ENCODE measurements at places on chromosomes 1 and 21. TPM values are rescaled to one million over a fixed set of nuclear protein-coding genes. Genes with fewer than 3 reads are reported as not detected.

CCT8 gene
- total RNA-seq = 273 TPM

CERS2 gene
- 140 TPM for total RNA-seq

SRM gene
- 75.0 TPM for total RNA-seq

ATP1A4 gene
- not detected for total RNA-seq

LORICRIN gene
- not detected for total RNA-seq

HFM1 gene
- total RNA-seq = not detected

BNIPL gene
- total RNA-seq = not detected

LEPR gene
- 6.1 TPM for total RNA-seq

GJB5 gene
- total RNA-seq = not detected

TRIM63 gene
- not detected for total RNA-seq

IL10 gene
- not detected for total RNA-seq

PHGDH gene
- total RNA-seq = 298 TPM

PODN gene
- total RNA-seq = 1.4 TPM

CPLANE2 gene
- 17.0 TPM for total RNA-seq

LRRC3 gene
- 0.29 TPM for total RNA-seq

KRTAP11-1 gene
- not detected for total RNA-seq

IVL gene
- not detected for total RNA-seq

RAB25 gene
- not detected for total RNA-seq

SPATA6 gene
- total RNA-seq = 3.0 TPM

OR10Z1 gene
- not detected for total RNA-seq

FCER1A gene
- not detected for total RNA-seq

DPT gene
- not detected for total RNA-seq

SERPINC1 gene
- total RNA-seq = not detected

MAPKAPK2 gene
- total RNA-seq = 50.3 TPM

C1QC gene
- not detected for total RNA-seq
